Ovary (tissue), 10 donors: ENCODE measurements at places on chromosomes 7 and 10. TPM values are rescaled to one million over a fixed set of nuclear protein-coding genes. Genes with fewer than 3 reads are reported as not detected.

DNA sequence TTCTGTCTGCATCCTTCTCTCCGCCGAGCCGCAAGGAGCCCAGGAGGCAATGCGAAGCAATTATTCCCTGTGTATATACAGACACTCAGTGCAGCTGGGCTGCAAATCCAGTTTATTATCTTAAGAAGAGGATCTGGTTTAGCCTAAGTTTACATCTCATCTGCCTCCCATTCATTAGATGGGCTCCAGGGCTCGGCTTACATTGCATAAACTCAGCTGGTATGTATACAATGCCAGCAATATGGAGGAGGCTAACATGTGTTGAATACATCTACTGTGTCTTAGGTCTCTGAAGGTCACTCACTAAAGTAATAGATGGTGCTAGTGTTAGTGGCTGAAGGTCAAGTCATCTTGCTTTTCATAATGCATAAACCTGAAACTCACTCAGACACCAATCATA is 996.8 kb downstream of the KCNMA1 start:
- H3K27ac ChIP-seq: no peak overlapping the region
- H3K4me3 ChIP-seq: no peak overlapping the region
- H3K27me3 ChIP-seq: no peaks in the 10 kb centered on the region
- H3K4me1 ChIP-seq: peaks cover 3% of the 10 kb centered on the region
- no peak for DNase-seq

- no peak overlapping the region for H3K27ac ChIP-seq
- no peaks in the 10 kb centered on the region for H3K27me3 ChIP-seq
- DNase-seq: no peak
Measured at GRCh38 chr7:54663603-54664234, 95.3 kb downstream of the SEC61G start.

GRCh38 chr10:75280236-75280635 is 44.5 kb upstream of the COMTD1 start:
- no peaks in the 10 kb centered on the region for H3K27me3 ChIP-seq
- DNase-seq: no peak
- H3K36me3 ChIP-seq: no peaks in the 10 kb centered on the region
- no peak overlapping the region for H3K27ac ChIP-seq

- H3K4me1 ChIP-seq: no peaks in the 10 kb centered on the region
- H3K36me3 ChIP-seq: no peaks in the 10 kb centered on the region
- peak; percentile 2 for DNase-seq
- H3K27me3 ChIP-seq: no peaks in the 10 kb centered on the region
- H3K4me3 ChIP-seq: no peak overlapping the region
Measured at GRCh38 chr10:132697578-132698200, 88.3 kb downstream of the NKX6-2 start.

DNA sequence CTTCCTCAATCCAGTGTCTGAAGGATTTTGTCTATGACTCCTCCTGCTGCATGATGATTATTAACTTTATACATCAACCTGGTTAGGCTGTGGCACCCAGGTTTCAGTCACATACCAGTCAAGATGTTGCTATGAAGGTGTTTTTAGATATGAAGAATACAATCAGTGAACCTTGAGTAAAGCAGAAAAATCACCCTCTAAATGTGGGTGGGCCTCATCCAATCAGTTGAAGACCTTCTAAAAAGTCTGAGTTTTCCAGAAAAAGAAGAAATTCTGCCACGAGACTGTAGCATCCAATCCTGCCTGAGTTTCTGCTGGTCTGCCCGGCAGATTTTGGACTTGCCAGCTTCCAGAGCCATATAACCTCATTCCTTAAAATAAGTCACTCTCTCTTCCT is 126.1 kb upstream of the FRMD4A start:
- H3K4me3 ChIP-seq: no peak overlapping the region
- H3K27me3 ChIP-seq: no peaks in the 10 kb centered on the region
- H3K27ac ChIP-seq: no peak overlapping the region
- no peak for DNase-seq
- H3K4me1 ChIP-seq: peaks cover 4% of the 10 kb centered on the region

GRCh38 chr10:50379616-50380015 is 128.3 kb upstream of the ASAH2 start:
- no peaks in the 10 kb centered on the region for H3K36me3 ChIP-seq
- H3K27ac ChIP-seq: no peak overlapping the region
- DNase-seq: no peak
- H3K4me3 ChIP-seq: no peak overlapping the region
- no peaks in the 10 kb centered on the region for H3K27me3 ChIP-seq

DNA sequence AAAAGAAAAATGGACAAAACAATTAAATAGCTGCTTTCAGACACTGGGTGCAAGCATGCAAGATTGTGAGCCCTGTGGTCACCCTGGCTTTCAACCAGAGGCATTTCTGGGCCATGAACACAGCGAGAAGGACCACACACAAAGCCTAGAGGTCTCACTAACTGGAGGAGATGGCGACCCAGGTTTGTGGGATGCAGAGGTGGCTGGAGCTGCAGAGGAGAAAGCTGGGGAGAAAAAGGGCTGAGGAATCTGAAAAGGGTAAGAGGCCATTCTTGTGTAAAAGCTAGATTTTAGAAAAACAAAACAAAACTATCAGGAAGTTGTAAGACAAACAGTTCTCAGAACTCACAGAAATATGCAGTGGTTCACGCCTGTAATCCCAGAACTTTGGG is 30.1 kb upstream of the PTPRN2 start:
- no peaks in the 10 kb centered on the region for H3K4me1 ChIP-seq
- no peak overlapping the region for H3K27ac ChIP-seq
- no peaks in the 10 kb centered on the region for H3K27me3 ChIP-seq
- DNase-seq: no peak
- H3K4me3 ChIP-seq: no peak overlapping the region

DNA sequence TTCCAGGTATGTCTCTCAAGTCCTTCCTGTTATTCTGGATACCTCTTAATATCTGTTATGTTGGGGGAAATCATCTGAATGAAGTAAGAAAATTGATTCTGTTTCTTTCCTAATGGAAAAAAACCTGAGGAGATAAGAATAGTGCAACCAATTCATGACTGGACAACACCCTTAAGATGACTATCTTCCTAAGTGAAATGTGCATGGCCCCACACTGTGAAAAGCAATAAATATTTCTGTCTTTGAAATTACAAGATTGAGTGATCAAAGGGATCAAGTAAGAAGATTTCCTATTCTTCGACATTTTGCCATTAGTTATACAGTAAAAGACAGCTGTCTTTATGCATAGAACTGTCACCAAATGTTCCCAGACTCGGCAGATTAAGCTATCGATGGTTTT is 73.9 kb downstream of the CHCHD3 start:
- no peak overlapping the region for H3K4me3 ChIP-seq
- DNase-seq: no peak
- peaks cover 2% of the 10 kb centered on the region for H3K4me1 ChIP-seq
- H3K36me3 ChIP-seq: no peaks in the 10 kb centered on the region
- no peaks in the 10 kb centered on the region for H3K27me3 ChIP-seq
- H3K27ac ChIP-seq: no peak overlapping the region

DNA sequence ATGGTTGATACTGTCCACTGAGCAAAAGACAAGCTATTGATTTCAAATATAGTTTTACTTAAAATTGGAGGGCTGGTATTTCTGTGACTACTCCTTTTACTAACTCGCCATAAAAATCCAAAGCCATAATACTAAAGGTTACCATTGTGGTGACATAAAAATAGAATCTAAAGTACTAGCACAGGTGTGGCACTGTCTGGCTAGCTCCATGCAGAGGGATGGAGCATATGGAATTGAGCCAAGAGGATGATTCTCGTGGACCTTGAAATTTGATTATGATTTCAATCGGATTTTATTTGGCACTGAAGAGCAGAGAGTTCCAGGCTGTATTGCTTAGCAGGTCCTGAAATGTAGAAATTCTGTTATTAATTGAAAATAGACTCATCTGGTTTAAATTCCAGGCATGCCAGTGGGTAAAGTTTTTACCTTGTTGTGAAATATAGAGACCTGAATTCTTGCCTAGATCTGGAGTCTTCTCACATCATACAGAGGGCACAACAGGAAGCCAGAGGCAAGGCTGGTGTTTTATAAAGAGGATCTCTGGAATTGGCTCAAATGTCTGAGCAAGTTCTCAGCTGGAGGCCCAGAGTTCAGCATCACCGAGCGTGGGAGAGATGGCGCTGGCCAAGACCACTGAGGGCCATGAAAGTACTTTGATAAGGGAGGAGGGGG is 29.9 kb upstream of the DLD start:
- H3K36me3 ChIP-seq: no peaks in the 10 kb centered on the region
- no peak overlapping the region for H3K4me3 ChIP-seq
- H3K27me3 ChIP-seq: no peaks in the 10 kb centered on the region
- H3K27ac ChIP-seq: no peak overlapping the region
- peaks cover 9% of the 10 kb centered on the region for H3K4me1 ChIP-seq

GRCh38 chr7:38453168-38453567 is 178.0 kb downstream of the AMPH start:
- no peaks in the 10 kb centered on the region for H3K4me1 ChIP-seq
- no peak overlapping the region for H3K27ac ChIP-seq
- no peak overlapping the region for H3K4me3 ChIP-seq

DNA sequence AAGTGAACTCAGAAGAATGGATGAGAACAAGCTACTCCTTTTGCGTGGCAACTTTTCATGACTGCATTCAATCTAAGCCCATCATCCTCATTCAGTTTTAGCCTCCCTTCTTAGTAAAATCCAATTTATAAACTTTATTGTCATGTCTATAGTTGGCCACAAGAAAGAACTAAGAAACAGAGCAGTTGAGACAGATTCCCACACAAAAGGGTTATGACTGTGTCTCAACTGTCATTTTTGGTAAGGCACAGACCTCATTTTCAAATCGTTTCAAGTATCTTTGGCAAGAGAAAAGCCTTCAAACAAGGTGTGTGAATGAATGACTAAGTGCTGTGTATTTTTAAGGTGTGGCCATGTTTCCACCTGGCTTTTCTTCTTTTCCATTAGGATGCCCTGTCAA is 84.2 kb upstream of the CREB5 start:
- peaks cover 1% of the 10 kb centered on the region for H3K4me1 ChIP-seq
- H3K27ac ChIP-seq: no peak overlapping the region
- no peak overlapping the region for H3K4me3 ChIP-seq
- no peaks in the 10 kb centered on the region for H3K27me3 ChIP-seq
- no peaks in the 10 kb centered on the region for H3K36me3 ChIP-seq
- DNase-seq: no peak

GRCh38 chr10:21329995-21330627 is 195.4 kb downstream of the SKIDA1 start:
- no peak overlapping the region for H3K27ac ChIP-seq
- H3K27me3 ChIP-seq: no peaks in the 10 kb centered on the region
- no peak overlapping the region for H3K4me3 ChIP-seq
- no peak for DNase-seq
- H3K36me3 ChIP-seq: no peaks in the 10 kb centered on the region
- H3K4me1 ChIP-seq: peaks cover 1% of the 10 kb centered on the region

- H3K36me3 ChIP-seq: no peaks in the 10 kb centered on the region
- no peaks in the 10 kb centered on the region for H3K27me3 ChIP-seq
- H3K27ac ChIP-seq: no peak overlapping the region
- H3K4me1 ChIP-seq: peaks cover 1% of the 10 kb centered on the region
- H3K4me3 ChIP-seq: no peak overlapping the region
Measured at GRCh38 chr7:107071129-107071528, 26.6 kb downstream of the PRKAR2B start.

DNA sequence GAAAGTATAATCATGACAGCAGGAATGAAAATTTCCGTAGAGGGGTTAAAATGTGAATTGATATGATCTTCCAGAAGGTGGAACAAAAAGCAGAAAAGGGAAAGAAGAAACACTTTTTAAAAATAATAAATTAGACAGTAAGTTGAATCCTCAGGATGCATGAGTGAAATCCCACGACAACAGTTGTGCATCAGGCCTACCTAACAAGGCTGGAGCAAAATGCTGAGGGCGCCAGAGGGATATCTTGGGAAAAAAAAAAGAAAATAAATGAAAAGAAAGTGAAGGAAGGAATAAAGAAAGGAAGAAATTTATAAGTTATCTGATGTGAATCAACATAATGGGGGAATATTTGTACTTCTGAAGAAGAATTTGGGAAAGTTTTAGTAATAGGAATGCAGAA is 13.0 kb upstream of the HUS1 start:
- no peak overlapping the region for H3K4me3 ChIP-seq
- no peak for DNase-seq
- H3K4me1 ChIP-seq: no peaks in the 10 kb centered on the region
- H3K36me3 ChIP-seq: no peaks in the 10 kb centered on the region
- H3K27ac ChIP-seq: no peak overlapping the region

DNA sequence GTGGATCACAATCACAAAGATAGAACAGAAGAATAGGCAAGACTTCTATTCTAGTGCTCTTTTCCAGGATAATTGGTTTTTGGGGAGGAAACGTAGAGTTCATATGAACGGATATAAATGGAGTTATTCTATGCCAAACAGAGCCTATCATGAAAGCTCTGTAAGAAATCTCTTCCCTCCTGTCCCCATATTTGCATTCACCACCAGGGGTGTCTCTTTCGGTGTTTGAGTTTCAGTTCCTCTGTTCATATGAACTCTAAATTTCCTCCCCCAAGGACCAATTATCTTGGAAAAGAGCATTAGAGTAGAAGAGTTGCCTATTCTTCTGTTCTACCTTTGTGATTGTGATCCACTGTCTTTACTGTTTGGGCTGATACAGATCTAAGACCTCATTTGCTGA is 48.3 kb upstream of the CDC14C start:
- no peaks in the 10 kb centered on the region for H3K36me3 ChIP-seq
- H3K4me1 ChIP-seq: no peaks in the 10 kb centered on the region
- DNase-seq: no peak
- no peak overlapping the region for H3K27ac ChIP-seq
- no peak overlapping the region for H3K4me3 ChIP-seq
- no peaks in the 10 kb centered on the region for H3K27me3 ChIP-seq

The GRID2IP gene
- not detected for total RNA-seq

The GRK5 gene
- total RNA-seq: 30.9 TPM

The CDHR3 gene
- total RNA-seq: 15.2 TPM

The PRF1 gene
- total RNA-seq: 5.1 TPM

The TEX47 gene
- total RNA-seq: not detected

The MYO1G gene
- 0.92 TPM for total RNA-seq

The REEP3 gene
- total RNA-seq: 30.5 TPM

The CCDC146 gene
- total RNA-seq: 37.3 TPM

The WEE2 gene
- 0.20 TPM for total RNA-seq

The FOXI2 gene
- 0.07 TPM for total RNA-seq

The BNIP3 gene
- total RNA-seq: 115 TPM
